ENCODE measurements at places on chromosomes 12 and 14. TPM values are rescaled to one million over a fixed set of nuclear protein-coding genes. Genes with fewer than 3 reads are reported as not detected.

SPIC gene
- not detected for total RNA-seq

OTUB2 gene
- total RNA-seq: 2.1 TPM

HOTAIR gene
- total RNA-seq: not detected

AQP6 gene
- total RNA-seq: 0.32 TPM

PCED1B gene
- total RNA-seq: 9.5 TPM

HOXC10 gene
- not detected for total RNA-seq

LBHD2 gene
- 0.60 TPM for total RNA-seq

SMIM41 gene
- total RNA-seq: 0.46 TPM

TSHR gene
- total RNA-seq: not detected

TAS2R31 gene
- total RNA-seq: 3.1 TPM

RNASE1 gene
- 609 TPM for total RNA-seq

SLC17A8 gene
- not detected for total RNA-seq

LIN7A gene
- 25.4 TPM for total RNA-seq

CATSPERB gene
- 10.5 TPM for total RNA-seq

RTL1 gene
- total RNA-seq: 0.09 TPM

KRT6B gene
- not detected for total RNA-seq

CMTM5 gene
- 2.2 TPM for total RNA-seq

IL31 gene
- not detected for total RNA-seq

DPPA3 gene
- not detected for total RNA-seq

GPR65 gene
- 3.0 TPM for total RNA-seq

PLCZ1 gene
- total RNA-seq: not detected

KIF21A gene
- total RNA-seq: 26.4 TPM

PABPN1 gene
- 186 TPM for total RNA-seq

JDP2 gene
- 43.0 TPM for total RNA-seq

BEST3 gene
- total RNA-seq: 0.46 TPM

PTPRQ gene
- total RNA-seq: 1.3 TPM

C12orf56 gene
- total RNA-seq: 0.52 TPM

GPR137C gene
- 0.86 TPM for total RNA-seq

PIK3C2G gene
- 38.8 TPM for total RNA-seq

ADAM20 gene
- 0.60 TPM for total RNA-seq

DDN gene
- 0.06 TPM for total RNA-seq

RAD51B gene
- total RNA-seq: 18.5 TPM

OASL gene
- total RNA-seq: 3.1 TPM

SOX5 gene
- total RNA-seq: 15.0 TPM

TAS2R14 gene
- total RNA-seq: 1.4 TPM

MMP19 gene
- total RNA-seq: 5.2 TPM

ZNF891 gene
- 2.6 TPM for total RNA-seq

KLRC2 gene
- 0.32 TPM for total RNA-seq

GMFB gene
- 27.9 TPM for total RNA-seq

CHPT1 gene
- 88.7 TPM for total RNA-seq

TMTC3 gene
- total RNA-seq: 22.6 TPM

RD3L gene
- not detected for total RNA-seq

GAPDH gene
- total RNA-seq: 2,392 TPM

IAPP gene
- not detected for total RNA-seq

RNASE7 gene
- total RNA-seq: 22.1 TPM

OR6C2 gene
- total RNA-seq: not detected

EGLN3 gene
- total RNA-seq: 51.5 TPM

KLRK1 gene
- 5.0 TPM for total RNA-seq

OTX2 gene
- not detected for total RNA-seq
